ENCODE measurements at places on chromosomes 3 and 15. TPM values are rescaled to one million over a fixed set of nuclear protein-coding genes. Genes with fewer than 3 reads are reported as not detected.

The CLDN16 gene
- not detected for total RNA-seq

The PPM1L gene
- 11.5 TPM for total RNA-seq

DNA sequence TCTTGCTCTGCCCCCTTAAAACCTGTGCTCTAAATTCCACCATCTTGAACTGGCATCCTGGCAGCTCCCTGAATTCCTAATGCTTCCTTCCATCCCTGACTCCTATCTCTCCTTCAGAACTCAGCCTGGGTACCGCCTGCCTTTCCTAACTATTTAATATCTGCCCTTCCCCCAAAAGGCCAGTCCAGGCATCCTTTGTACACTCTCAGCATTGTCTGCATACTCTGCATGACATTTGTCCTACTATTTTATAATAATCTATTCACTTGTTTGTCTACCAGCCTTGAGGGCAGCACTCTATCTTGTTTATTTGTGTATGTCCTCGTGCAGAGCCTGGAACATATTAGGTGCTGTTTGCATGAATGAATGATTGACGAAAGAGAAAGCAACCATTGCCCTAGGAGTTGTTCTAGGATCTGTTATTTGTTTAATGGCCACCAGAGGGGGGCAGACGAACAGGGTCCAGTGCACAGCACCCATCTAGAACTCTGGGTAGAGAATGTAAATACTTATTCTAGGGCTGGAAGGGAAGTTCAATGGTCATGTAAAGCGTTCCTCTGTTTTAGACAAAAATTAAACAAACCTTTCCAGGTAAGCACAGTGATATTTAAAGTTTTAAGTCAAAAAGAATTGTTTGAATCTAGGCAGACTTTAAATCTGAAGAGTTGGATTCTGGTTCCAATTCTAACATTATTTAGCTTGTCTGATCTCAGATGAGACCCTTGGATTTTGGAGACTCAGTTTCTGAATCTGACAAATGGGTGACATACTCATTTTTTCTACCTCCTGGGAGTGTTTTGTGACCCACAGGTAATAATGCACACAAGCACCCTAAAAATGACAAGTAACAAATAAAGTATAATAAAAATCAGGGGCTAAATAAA, 125.8 kb upstream of the GALNT15 start:
- peak; percentile 81 for DNase-seq

DNA sequence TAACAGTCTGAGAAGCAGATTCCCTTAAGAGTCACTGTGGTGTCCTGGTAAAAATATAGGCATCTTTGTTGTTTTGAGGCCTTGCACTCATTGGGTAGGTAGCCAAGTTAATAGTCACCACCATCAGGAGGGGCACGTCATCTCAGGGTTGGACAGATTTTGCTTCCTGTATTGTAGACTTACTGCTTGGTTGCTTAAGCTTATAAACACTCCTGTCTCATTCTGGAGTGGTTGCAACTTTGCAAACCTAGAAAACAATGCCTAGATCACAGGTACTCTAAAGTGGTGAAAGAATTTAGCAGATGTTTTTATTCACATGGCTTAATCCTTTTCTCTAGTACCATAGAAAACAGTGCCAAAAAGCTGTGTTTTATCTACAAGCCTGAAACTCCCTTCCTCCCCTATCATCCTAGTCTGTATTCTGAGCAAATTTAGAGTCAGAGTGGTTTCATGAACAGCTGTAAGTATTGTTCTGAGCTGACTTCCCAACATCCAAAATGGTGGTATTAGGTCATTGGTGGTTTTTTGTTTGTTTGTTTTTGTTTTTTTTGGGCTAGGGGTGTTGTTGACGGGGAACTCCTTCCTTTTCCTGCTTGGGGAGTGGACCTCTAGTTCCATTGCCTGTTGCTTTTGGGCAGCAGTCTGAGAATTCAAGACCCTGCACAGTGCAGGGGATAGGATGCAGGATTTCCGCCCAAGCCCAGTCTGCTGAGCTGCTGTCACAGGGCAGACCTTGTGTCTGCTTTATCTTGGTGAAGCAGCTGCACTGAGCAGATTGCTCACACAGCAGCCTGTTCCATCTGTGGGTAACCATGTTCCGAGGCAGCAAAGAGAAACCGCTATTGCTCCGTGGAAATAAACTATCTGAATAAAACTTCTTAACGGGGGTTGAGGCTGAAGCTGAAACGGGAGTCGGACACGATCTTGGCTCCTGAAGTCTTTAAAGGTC, 202.0 kb downstream of the AKAP13 start:
- peak; percentile 84 for DNase-seq

DNA sequence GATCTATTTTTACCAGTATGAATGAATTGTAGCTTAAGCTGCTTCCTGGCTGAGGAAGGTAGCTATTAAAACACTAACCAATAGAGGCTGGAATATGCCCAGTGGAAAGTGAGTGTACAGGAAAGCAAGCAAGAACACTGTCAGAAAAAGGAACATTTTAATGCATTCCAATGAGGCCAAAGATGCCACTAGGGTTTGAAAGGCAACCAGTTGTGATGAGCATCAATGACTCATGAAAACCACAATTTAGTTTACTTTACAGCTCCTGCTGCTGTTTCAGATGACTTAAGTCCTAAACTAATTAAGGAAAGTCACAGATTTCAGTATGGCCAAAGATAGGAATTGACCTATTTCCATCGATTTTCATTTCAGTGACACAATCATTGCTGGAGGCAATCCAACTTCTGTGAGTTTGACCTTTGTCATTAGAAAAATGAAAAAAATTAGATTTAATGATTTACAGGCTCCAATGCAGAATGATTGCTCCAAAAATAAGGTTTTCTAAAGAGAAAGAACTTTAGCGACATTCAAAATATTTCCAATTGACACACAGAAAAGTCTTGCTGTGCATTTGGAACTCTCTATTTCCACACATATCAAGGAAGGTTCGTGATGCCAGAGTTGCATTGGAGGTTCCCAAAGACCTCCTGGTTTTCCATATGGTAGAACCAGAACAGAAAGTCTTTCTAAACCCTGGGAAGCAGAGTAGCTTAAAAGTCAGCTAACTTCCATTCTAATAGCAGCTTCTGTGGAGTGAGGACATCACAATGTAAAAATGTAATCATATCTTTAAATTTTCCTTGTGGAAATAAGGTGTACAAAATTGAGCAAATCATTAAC, 103.0 kb downstream of the SUCNR1 start:
- DNase-seq, result peak; percentile 67

DNA sequence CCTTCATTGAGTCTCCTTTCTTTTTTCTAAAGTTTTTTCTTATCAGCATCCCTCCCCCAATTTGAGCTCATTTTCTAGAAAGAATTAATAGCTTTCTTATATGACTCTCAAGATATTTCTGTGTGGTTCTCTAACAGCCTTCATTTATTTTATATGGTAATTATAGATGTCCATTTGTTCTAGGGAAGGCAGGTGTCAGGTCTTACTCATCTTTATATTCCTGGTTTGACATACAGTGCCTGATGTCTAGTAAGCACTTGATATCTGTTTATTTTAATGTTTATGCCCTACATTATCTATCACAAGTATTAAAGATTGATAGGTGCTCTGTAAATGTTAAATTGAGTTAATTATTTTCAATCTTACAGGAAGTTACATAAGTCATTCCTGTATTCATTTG, 426.7 kb upstream of the TPRG1 start:
- peak; percentile 27 for DNase-seq

DNA sequence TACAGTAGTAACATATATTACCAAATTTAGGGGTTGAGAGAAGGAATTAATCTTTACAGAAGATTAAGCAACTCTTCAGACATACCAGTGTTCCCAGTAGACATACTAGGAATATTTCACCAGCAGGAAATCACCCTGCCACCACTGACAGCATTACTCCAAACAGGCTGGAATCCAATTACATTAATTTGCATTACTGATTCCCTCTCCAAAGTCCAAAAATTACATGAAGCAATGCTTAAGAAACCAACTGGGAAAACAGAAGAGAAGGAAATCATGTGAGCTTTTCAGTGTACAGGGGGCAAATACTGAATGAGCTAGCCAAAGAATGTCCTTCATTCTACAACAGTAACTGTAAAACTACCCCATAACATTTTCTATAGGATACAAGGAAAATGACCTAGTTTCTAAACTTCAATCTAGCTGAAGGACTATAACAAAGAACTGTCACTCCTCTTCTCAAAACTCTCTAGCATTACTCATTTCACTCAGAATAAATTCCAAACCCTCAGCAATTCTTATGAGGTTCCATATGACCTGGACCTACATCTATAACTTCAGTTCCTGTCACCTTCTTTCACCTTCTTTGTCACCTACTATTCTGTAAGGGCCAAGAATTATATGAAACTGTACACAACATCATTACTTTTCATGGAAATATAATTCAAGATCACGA, 72.7 kb downstream of the INO80 start:
- peak; percentile 19 for DNase-seq

DNA sequence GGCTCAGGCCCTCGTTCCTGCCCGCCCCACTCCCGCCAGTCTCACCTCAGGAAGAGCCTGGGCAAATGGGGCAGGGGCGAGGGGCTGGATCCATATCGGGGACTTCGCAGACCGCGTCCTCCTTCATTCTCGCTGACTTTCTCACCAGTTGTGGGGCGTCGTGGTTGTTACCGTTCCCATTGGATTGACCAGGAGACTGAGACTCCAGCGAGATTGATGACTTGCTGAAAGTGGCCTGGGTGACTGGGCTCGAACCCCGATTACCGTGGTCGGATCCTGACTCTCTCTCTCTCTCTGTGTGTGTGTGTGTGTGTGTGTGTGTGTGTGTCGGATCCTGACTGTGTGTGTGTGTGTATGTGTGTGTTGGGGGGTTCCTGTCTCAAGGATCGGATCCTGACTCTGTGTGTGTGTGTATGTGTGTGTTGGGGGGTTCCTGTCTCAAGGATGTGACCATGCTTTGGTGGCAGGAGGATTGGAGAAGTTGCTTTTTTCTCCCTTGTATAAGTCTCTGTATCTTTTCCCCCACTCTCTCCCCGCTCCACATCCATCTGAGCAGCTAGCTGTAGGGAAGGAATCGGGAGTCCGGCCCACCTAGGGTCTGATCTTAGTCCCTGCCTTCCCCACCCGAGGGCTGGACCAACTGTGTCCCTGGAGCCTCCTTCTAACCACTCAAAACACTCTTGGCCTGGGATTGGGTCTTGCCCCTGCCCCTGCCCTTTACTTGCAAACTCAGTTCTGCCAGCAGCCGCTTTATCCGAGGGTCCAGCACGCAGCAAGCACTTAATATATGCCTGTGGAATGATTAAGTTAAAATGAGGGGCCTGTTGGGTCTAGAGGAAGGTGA, 603 bp downstream of the PLEKHO2 start:
- DNase-seq, result peak; percentile 57

The RAD54L2 gene
- total RNA-seq, result 9.2 TPM
